ENCODE measurements at places on chromosomes 5 and 9. TPM values are rescaled to one million over a fixed set of nuclear protein-coding genes. Genes with fewer than 3 reads are reported as not detected.

The GRHPR gene
- 57.5 TPM for total RNA-seq

The RC3H2 gene
- 31.3 TPM for total RNA-seq

The SPEF2 gene
- total RNA-seq, result 1.6 TPM

The SKP2 gene
- 27.4 TPM for total RNA-seq

The USP20 gene
- total RNA-seq, result 12.8 TPM

The THOC3 gene
- 155 TPM for total RNA-seq

The SLCO6A1 gene
- not detected for total RNA-seq

The ALDH1A1 gene
- 3.3 TPM for total RNA-seq

The DDX4 gene
- not detected for total RNA-seq

The SOX30 gene
- not detected for total RNA-seq

The NR5A1 gene
- not detected for total RNA-seq

The SLC25A25 gene
- total RNA-seq, result 15.2 TPM

The CCL19 gene
- 5.1 TPM for total RNA-seq

The GTF2H2 gene
- 9.7 TPM for total RNA-seq

The PTGDS gene
- total RNA-seq, result 18.4 TPM

The TTC16 gene
- total RNA-seq, result not detected

The TERT gene
- not detected for total RNA-seq

The WDR55 gene
- total RNA-seq, result 19.7 TPM

The KIF24 gene
- total RNA-seq, result 2.0 TPM

The WNT8A gene
- total RNA-seq, result not detected

The HMCN2 gene
- 1.6 TPM for total RNA-seq

The ITGA1 gene
- total RNA-seq, result 5.1 TPM

The SLC36A3 gene
- not detected for total RNA-seq
